RPMI7951 (cell line): ENCODE measurements at places on chromosomes 11 and 22. TPM values are rescaled to one million over a fixed set of nuclear protein-coding genes. Genes with fewer than 3 reads are reported as not detected.

The OR51E2 gene
- total RNA-seq: not detected in 2 replicates

The TYR gene
- total RNA-seq: 2.0 and 2.3 TPM in 2 replicates

The XNDC1N gene
- 6.3 and 6.8 TPM in 2 replicates for total RNA-seq

The CAT gene
- 108 and 121 TPM in 2 replicates for total RNA-seq

The ZNF143 gene
- 25.1 and 34.7 TPM in 2 replicates for total RNA-seq

The RIMBP3C gene
- 0.20 TPM in 1 of 2 replicates, not detected in the other for total RNA-seq

The MICAL2 gene
- 58.6 TPM in 2 replicates for total RNA-seq

The BIRC3 gene
- total RNA-seq: 4.8 and 9.3 TPM in 2 replicates

The BCO2 gene
- total RNA-seq: 0.10 and 0.24 TPM in 2 replicates

The RAC2 gene
- total RNA-seq: 138 and 151 TPM in 2 replicates

The TMEM225 gene
- not detected in 2 replicates for total RNA-seq

The CCDC85B gene
- 34.7 and 61.6 TPM in 2 replicates for total RNA-seq

The LINC01488 gene
- total RNA-seq: not detected in 2 replicates

The RASGRP2 gene
- not detected in 2 replicates for total RNA-seq

The OR8G1 gene
- total RNA-seq: not detected in 2 replicates

The UBASH3B gene
- total RNA-seq: 14.3 and 16.0 TPM in 2 replicates

The CASP4 gene
- total RNA-seq: 79.4 and 90.2 TPM in 2 replicates

The PHF21B gene
- total RNA-seq: not detected in 2 replicates

The NRIP3 gene
- total RNA-seq: 31.7 and 31.8 TPM in 2 replicates

The TMEM191C gene
- 0.48 and 1.6 TPM in 2 replicates for total RNA-seq

The UNC93B1 gene
- total RNA-seq: 15.7 and 19.6 TPM in 2 replicates

The P2RY2 gene
- total RNA-seq: 1.3 and 2.2 TPM in 2 replicates

The BRSK2 gene
- not detected in 2 replicates for total RNA-seq

The BTG4 gene
- 0.78 TPM in 1 of 2 replicates, not detected in the other for total RNA-seq

The NRXN2 gene
- total RNA-seq: 0.10 and 0.36 TPM in 2 replicates

The FAM83F gene
- total RNA-seq: 0.10 TPM in 1 of 2 replicates, not detected in the other

The TRIM6 gene
- total RNA-seq: 2.3 and 3.1 TPM in 2 replicates

The KIRREL3 gene
- total RNA-seq: 0.24 and 1.2 TPM in 2 replicates

The GAL3ST1 gene
- total RNA-seq: not detected in 2 replicates

The NEU3 gene
- 5.5 and 5.9 TPM in 2 replicates for total RNA-seq

The SLC25A45 gene
- 0.48 and 0.68 TPM in 2 replicates for total RNA-seq

The SHANK3 gene
- 0.10 and 0.12 TPM in 2 replicates for total RNA-seq
